Smooth muscle cell of the brain vasculature (primary cell): ENCODE measurements at places on chromosomes 2 and 18.

- DNase-seq: no peak
Observed at GRCh38 chr2:240909216-240909974, 3.3 kb downstream of the CROCC2 start.

- no peak for DNase-seq
Observed at GRCh38 chr2:122213312-122213711, 457.9 kb downstream of the TSN start.

- DNase-seq: no peak
Observed at GRCh38 chr2:167430447-167430846, 542.2 kb downstream of the XIRP2 start.

DNA sequence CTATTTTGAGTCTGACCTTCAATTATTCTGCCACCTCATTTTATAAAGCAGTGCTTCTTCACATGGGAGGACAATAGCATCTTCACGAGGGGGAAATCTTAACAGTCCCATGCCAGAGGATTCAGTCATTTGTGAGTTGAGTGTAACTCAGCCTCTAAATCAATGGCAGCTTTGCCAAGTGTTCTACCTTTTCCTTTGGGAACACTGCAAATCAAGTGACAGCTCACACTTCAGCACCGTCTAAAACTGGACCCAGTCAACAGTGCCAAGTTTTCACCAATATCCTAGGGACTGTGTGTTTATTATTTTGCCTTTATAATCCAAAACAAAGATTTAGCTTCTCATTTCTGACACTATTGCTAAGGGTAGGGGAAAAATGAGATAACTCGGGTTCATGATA lies 133.6 kb downstream of the FIGN start:
- DNase-seq: no peak

- no peak for DNase-seq
Observed at GRCh38 chr2:30233271-30234009, 2.1 kb downstream of the LBH start.

GRCh38 chr2:109155553-109156451 lies 26.8 kb downstream of the SH3RF3 start:
- no peak for DNase-seq

DNA sequence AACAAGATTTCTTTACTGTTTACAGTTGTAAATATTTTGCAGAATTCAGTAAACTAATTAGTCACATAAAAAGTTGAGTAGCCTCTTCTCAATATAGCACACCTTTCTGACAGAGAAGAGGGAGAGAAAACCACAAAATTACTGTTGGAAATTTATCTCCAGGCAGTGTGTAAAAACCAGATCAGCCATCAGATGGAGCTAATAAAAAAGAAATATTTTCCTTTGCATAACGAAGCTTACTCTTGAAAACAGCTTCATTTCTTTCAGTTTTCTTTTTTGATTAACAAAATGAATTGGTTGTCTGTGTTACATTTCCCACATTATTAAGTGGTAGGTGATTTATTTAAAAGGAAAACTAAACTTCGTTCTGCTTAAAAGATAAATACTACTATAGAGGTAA lies 259.3 kb upstream of the KCNJ3 start:
- DNase-seq: no peak

DNA sequence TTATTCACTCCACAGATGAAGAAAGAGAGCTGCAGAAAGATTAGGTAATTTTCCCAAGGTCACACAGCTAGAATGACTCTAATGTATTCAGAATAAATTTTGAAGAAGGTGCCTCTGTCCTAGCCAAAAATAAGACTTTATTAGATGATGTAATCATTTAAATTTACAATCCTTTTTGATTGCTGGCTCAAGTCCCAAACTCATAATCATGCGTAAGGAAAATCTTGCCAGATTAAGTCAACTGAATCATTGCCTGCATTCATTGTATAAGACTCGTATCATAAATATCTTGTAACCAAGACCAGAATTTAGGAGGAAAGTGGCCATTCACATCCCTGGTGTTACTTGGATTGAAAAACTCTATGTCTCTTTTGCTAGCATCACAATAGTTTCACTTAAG lies 53.1 kb upstream of the STK39 start:
- DNase-seq: no peak

- DNase-seq: no peak
Observed at GRCh38 chr2:171837736-171838135, 56.3 kb downstream of the SLC25A12 start.

DNA sequence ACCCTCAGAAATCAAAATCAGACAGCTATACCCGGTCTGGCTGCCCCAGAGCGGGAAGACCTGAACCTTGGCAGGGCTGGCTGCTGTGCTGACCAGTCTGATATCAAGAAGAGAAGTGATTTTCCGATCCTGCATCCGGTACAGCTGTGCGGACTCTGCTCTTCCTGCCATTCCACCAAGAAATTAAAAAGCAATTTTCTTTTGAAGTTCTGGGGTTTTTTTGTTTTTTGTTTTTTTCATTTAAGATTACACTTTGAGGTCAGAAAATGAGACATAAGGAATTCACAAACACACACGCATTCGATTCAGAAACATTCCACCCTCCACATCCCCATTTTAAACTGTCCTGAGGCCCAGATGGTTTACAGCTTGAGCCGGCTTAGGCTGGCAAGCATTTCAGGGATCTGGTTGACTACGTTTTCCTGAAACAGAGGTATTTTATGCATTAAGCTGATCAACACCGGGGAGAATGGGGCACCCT lies 156.5 kb downstream of the COL6A3 start:
- DNase-seq: no peak

DNA sequence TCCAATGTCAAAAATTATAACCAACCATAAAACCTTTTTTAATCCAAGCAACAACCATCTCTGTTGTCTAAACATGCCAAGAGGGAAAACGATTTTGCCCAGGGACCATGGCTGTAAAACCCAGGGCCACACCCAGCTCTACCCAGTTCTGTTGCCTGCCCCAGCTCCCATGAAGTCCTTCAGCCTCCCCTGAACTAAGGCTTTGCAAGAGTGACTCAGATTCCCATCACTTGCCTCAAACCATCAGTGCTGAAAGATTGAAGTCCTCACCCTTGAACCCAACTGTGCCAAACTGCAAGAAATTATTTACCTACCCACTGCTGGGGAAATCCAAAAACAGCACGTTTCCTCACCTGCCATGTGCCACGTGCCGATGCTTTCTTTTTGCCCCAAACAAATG lies 102.5 kb downstream of the TFCP2L1 start:
- no peak for DNase-seq

DNA sequence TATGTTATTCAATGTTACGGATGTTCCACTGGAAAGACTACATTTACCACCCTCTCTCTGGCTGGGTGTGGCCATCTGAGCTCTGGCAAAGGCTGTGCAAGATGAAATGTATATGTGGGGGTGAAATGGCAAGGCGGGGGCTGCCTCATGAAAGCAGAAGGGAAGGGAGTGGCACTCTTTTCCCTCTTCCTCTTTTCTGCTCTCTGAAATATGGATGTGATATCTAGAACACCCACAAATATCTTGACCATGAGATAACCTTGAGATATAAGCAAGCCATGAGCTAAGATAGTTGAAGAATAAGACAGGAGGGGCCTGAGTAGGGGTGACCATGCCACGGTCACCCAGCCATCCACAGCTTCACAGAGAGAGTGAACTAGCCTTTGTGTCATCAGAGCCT lies 367.8 kb upstream of the ID2 start:
- no peak for DNase-seq

DNA sequence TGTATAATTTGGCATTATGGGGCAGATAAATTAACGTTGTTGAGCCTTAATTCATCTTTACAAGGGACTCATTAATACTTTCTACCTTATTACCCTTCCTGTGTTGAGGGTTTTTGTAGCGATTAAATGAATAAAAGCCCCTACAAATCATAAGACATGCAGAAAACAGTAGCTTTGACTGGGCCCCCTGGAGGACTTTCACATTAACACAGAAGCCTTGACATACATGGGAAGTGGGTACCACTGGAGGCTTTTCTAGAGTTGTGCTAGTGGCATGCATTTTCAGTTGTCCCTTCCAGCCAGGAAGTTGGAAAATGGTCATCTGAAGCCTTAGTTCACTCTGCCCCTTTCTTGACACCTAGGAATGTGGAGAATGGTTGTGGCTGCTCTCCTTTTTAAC lies 30.2 kb downstream of the MTA3 start:
- DNase-seq: no peak

DNA sequence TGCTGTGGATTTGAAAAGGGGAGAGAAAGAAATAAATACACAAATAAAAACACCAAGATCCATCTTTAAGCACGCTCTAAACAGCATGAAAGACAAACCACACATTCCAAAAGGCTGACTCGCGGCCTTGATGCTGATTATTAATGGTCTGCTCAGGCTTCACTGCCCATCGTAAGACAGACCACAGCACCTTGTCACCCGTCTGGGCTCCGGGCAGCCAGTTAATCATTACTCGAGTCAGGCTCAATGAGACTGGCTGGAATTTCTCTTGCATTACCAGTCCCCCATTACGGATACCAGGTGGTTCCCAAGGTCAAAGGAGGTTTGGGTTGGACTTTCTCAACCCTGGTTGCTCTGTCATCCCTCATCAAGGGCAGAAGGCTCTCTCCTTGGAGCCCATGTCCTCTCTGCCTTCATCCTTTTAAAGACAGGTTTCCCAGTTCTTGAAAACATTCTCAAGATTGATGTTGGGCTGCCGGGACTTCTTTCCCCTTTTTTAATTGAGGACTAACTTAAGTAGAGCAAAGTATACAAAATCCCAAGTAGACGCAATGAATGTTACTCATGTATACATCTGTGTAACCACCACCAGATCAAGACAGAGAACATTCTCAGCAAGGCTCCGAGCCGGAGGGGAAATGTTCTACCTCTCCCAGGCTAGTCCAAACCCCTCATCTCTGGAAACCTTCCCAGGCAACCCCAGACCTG lies 8.1 kb downstream of the SMAD7 start:
- no peak for DNase-seq

DNA sequence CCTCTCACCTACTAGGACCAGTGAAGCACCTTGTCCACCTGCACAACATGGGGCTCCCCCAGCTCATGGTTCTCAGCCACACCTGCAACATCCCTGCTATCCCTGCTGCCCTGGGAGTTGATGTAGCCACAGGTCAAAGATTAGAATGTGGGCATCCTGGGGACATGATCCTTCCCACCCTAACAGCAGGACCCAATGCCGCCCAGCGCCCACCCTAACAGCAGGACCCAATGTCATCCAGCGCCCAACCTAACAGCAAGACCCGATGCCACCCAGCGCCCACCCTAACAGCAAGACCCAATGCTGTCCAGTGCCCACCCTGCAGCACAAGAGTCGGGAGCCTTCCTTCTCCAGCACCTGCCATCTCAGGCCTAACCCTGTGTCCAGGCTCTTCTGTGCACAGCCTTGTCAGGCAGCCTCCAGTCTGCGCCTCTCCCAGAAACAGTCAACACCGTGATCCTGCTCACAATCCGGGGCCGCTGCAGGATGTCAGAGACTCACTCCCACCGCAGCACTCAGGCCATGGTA lies 237.3 kb upstream of the SALL3 start:
- no peak for DNase-seq

- DNase-seq: no peak
Observed at GRCh38 chr2:230140667-230141066, 71.9 kb upstream of the SLC16A14 start.

- DNase-seq: no peak
Observed at GRCh38 chr2:172009823-172010222, 10.1 kb downstream of the METAP1D start.

DNA sequence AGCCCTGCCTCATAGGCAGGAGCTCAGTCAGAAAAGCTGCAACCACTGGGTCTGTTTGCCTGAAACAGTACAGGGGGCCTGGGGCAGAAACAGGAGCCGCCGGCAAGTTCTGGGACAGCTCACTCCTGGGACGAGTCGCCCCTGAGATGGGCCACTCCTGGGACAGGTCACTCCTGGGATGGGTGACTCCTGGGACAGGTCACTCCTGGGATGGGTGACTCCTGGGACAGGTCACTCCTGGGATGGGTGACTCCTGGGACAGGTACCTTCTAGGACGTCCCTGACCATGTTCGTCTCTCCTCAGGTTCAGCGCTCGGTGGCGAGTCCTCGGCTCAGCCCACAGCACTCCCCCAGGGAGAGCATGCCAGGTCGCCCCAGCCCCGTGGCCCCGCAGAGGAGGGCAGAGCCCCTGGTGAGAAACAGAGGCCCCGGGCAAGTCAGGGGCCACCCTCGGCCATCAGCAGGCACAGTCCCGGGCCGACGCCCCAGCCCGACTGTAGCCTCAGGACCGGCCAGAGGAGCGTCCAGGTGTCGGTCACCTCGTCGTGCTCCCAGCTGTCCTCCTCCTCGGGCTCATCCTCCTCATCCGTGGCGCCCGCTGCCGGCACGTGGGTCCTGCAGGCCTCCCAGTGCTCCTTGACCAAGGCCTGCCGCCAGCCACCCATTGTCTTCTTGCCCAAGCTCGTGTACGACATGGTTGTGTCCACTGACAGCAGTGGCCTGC lies 51.8 kb downstream of the NTSR2 start:
- no peak for DNase-seq

DNA sequence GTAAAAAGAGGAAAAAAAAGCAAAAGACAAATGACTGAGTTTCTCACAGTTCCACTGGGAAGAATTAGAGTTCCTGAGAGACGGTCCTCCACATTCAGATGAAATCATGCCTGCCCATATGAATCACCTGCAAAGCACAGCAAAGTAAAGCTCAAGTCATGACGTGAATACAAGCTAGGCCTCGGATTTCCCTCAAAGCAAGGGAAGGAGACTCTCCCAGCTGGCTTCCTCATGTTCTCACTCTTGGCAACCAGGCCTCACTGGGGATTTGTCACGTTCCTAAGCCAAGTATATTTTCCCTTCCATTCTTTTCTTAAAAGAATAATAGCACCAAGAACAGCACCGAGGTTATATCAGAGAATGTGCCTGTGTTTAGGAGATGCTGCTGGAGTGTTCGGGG lies 47.0 kb downstream of the CYP27C1 start:
- DNase-seq: no peak

DNA sequence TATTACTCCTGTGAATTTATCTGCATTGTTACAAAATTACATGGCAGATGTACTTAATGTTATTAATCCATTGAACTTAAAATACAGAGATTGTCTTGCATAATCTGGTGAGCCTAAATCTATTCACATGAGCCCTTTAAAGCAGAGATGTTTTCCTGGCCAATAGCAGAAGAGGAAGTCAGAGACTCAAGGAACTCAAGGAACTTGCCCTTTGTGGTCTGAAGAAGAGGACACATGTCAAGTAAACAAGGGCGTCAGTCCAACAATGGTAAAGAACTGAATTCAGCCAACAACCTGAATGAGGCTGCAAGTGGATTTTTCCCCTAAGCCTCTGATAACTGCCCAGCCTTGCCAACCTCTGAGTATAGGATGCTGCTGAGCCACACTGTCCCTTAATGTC lies 356.3 kb upstream of the PKDCC start:
- no peak for DNase-seq

DNA sequence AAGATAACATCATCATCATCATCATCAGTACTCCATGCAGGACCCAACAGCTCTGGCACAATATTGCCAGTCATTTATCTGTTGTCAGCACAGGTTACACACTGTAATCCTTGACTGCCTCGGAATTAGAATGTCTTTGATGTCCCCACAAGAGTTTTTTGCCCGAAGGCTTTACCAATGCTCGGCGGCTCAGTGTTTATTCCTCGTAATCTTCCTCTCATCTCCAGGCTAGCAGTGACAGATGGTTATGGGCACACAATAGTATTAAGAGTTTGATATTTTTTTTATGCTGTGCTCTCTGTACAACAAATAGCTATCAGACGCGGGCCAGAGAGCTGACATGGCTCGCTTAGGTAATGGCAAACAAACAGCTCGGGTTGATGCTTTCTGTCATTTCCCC lies 515.2 kb downstream of the ZEB2 start:
- no peak for DNase-seq

GRCh38 chr2:59874971-59875755 lies 678.3 kb downstream of the BCL11A start:
- DNase-seq: no peak

GRCh38 chr2:40487602-40488001 lies 35.7 kb upstream of the SLC8A1 start:
- DNase-seq: no peak

GRCh38 chr2:60118917-60119316 lies 434.5 kb downstream of the BCL11A start:
- DNase-seq: no peak
